ENCODE measurements at places on chromosomes 12 and 14.

- DNase-seq, result no peak
Measured at GRCh38 chr12:13066014-13066413, 21.8 kb downstream of the FAM234B start.

- DNase-seq, result no peak
Measured at GRCh38 chr14:99317231-99318090, 45.5 kb upstream of the BCL11B start.

DNA sequence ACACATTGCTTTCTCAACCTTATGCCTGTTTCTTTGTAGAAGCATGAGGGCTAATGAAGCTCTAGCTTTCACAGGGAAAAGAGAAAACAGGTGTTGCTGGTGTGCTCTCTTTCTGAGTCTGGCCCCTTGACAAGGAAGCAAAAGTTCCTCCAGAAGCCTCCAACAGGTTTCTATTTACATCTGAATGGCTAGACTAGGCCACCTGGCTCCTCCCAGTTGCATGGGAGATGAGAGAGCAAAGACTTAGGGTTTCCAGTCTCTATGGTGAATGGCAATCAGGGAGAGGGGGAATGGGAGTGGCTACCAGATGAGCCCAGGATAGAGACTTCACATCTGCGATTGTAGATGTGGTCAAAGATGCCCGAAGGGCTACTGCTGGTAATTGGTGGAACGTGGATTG is 138.1 kb upstream of the PLXNC1 start:
- DNase-seq, result no peak

GRCh38 chr14:34502545-34503225 is 36.8 kb downstream of the EAPP start:
- no peak for DNase-seq

DNA sequence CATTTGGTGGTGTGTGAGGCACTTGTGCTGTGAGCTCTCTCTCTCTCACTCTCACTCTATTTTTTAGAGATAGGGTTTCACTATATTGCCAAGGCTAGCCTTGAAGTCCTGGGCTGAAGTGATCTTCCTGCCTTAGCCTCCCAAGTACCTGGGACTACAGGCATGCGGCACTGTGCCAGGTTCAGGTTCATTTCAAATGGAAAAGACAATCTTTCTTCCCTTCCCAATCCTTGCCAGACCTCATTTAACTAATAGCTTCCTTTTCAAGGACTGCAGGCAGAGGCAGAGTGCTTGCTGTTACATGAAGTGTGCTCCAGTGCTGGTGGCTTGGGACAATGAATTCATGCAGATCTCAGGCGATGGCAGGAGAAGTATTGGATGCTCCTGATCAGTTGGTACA is 73.2 kb upstream of the BICD1 start:
- no peak for DNase-seq

- DNase-seq, result peak; percentile 65
Measured at GRCh38 chr12:62793256-62794217, 141.4 kb downstream of the PPM1H start.

- no peak for DNase-seq
Measured at GRCh38 chr12:63155375-63155774, 4.4 kb upstream of the AVPR1A start.

DNA sequence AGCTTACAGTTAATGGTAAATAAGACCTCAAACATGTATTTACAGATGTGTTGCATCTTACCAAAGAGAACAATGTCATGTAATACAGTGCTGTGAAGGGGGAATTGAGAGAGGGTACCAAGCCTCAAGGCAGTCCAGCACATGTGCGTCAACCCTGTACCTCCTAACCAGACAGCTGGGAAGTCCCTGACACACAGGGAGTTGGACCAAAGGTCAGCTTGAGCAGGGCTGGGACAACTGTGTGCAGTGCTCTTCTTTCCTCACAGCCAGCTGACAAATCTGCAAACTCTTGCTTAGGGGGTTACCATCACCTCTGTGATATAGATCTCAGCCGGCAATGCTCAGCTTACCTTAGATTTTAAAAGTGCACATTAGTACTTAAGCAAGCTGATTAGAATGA is 56.8 kb upstream of the RIC8B start:
- DNase-seq, result no peak

GRCh38 chr14:87041290-87042020 is 951.5 kb downstream of the GALC start:
- no peak for DNase-seq

GRCh38 chr14:60217713-60218112 is 31.3 kb upstream of the PPM1A start:
- DNase-seq, result no peak

DNA sequence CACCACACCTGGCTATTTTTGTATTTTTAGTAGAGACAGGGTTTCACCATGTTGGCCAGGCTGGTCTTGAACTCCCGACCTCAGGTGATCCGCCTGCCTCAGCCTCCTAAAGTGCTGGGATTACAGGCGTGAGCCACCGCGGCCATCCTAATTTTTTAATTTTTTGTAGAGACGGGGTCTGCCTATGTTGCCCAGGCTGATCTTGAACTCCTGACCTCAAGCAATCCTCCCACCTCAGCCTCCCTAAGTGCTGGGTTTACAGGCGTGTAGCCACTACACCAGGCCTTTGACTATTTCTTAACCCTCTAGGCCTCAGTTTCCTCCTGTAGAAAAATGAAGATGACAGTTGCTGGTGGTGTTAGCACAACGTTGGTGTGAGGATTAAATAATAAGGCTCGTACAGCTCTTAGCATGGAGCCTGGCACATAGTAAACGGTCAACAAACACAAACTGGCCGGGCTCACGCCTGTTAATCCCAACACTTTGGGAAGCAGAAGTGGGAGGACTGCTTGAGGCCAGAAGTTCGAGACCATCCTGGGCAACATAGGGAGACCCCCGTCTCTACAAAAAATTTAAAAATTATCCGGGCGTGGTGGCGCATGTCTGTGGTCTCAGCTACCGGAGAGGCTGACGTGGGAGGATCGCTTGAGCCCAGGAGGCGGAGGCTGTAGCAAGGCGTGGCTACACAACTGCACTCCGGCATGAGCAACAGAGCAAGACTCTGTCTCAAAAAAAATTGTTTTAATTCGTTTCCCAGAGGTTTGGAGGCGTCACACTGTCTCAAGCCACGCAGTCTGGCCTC is 979 bp downstream of the DDX54 start:
- DNase-seq, result no peak

- DNase-seq, result no peak
Measured at GRCh38 chr14:75371297-75371696, 56.5 kb upstream of the JDP2 start.

- DNase-seq, result no peak
Measured at GRCh38 chr12:102437511-102437910, 42.9 kb downstream of the IGF1 start.

DNA sequence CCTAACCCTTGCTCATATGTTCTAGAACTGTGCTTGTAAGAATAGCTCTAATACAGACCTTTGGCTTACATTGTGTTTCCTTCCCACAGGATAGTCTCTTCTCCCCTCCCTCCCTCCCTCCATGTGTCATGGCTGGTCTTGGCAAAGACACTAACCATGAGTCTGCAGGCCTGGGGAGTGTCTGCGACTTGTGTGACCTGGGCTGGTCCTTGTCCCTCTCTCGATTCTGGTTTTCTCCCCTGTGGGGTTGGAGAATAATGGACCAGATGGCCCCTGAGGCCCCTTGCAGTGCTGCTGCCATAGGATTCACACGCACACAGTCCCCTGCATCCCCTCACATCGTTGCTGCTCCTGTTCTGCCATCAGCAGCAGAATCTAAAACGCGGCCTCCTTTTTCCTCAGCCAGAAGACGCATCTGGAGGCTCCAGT is 30.3 kb downstream of the DEGS2 start:
- no peak for DNase-seq

- no peak for DNase-seq
Measured at GRCh38 chr12:12810553-12811021, 2.6 kb upstream of the DDX47 start.

DNA sequence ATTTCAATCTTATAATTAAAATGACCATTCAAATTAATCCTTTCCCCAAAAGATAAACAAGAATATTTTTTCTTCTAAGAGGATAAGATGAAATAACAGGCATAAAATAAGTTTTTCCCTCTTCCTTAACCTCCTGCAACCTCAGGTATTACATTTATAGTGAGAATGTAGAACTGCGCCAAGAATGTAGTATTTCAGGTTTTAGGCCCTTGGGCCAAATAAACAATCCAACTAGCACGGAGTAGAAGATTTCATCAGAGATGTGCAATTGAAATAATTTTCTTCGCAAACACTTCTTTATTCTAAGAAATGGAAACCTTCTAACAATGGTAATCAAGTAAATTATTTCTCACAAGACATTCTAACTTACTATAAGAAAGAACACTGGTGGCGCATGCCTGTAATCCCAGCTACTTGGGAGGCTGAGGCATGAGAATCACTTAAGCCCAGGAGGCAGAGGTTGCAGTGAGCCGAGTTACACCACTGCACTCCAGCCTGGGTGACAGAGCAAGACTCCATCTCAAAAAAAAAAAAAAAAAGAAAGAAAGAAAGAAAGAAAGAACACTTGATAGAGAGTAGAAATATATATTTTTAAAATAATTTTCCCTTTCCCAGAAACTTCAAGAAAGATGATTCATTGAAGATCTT is 100.8 kb downstream of the TAOK3 start:
- DNase-seq, result no peak

GRCh38 chr12:79223210-79223609 is 358.6 kb downstream of the SYT1 start:
- DNase-seq, result no peak

- DNase-seq, result no peak
Measured at GRCh38 chr12:45310627-45310968, 94.7 kb downstream of the ANO6 start.

DNA sequence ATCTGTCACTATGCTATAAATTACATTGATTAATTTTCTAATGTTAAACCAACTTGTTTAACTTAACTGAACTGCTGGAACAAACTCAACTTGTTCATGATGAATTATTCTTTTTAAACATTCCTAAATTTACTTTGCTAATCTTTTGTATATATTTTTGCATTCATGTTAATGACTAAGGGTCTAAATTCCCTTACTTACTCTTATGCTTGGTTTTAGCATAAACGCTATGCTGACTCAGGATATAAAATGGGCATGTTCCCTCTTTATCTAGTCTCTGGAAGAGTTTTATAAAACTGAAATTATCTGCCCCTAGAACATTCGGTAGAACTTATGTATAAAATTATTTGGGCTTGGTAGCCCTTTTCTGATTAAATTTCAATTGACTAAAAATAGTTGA is 342.8 kb upstream of the DIO2 start:
- DNase-seq, result no peak
